Activated naive CD4-positive, alpha-beta T cell treated with anti-CD3 and anti-CD28 coated beads, Interleukin-2, amount 10 ng/mL, durations not matched to agents 7 days and 5 days (primary cell): ENCODE measurements at places on chromosomes 6 and 20.
A peak's percentile ranks its signal among the peaks of the same experiment; 100 is the strongest.

DNA sequence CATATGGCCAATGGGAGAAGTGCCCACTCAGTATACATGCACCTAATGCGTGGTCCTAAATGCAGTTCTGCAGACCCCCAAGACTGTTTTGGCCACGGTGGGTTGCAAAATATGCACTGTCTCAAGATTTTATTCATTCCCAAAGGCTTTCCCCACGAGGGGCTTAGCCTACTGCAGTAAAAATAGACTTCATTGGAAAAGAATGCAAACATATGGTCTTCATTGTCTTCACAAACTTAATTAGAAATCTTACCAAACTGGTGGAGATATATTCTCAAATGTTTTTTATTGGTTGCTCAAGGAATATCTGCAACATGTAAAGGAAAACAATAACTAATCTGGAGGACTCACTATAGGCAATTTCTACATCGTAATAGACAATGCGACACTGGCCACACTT, 31.6 kb upstream of the PRL start:
- H3K4me3 ChIP-seq, result no peak overlapping the region
- H3K27ac ChIP-seq, result no peak overlapping the region
- no peaks in the 10 kb centered on the region for H3K4me1 ChIP-seq
- no peak for DNase-seq
- H3K36me3 ChIP-seq, result no peaks in the 10 kb centered on the region
- no peaks in the 10 kb centered on the region for H3K27me3 ChIP-seq

- peak; percentile 18 for DNase-seq
- H3K4me1 ChIP-seq, result peaks cover 42% of the 10 kb centered on the region
- H3K27ac ChIP-seq, result peak overlapping the region; percentile 81
- H3K4me3 ChIP-seq, result no peak overlapping the region
Observed at GRCh38 chr6:158770533-158771330, 48.4 kb downstream of the EZR start.

DNA sequence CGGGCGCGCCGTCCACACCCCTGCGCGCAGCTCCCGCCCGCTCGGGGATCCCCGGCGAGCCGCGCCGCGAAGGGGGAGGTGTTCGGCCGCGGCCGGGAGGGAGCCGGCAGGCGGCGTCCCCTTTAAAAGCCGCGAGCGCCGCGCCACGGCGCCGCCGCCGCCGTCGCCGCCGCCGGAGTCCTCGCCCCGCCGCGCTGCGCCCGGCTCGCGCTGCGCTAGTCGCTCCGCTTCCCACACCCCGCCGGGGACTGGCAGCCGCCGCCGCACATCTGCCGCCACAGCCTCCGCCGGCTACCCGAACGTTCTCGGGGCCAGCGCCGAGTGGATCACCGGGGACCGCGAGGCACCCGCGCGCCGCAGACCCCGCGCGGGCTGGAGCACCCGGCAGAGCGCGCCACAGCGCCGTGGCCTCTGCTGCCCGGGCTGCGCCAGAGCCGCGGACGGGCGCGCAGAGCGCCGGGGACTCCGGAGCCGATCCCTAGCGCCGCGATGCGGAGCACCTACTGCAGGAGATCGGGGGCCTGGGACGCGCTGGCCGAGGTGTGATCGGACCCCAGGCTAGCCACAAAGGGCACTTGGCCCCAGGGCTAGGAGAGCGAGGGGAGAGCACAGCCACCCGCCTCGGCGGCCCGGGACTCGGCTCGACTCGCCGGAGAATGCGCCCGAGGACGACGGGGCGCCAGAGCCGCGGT, at the start of gene BMP2:
BMP2 (plus strand) TSS at position 151 of the 692 bp plus-strand sequence. CDS start 2,441 bp downstream, outside the sequence.
- no peaks in the 10 kb centered on the region for H3K4me1 ChIP-seq
- no peak for DNase-seq
- no peaks in the 10 kb centered on the region for H3K36me3 ChIP-seq
- peak within 1 kb of the TSS; percentile 46 for H3K4me3 ChIP-seq
- H3K27me3 ChIP-seq, result peaks cover 50% of the 10 kb centered on the region
- H3K27ac ChIP-seq, result no peak within 1 kb of the TSS

- peak overlapping the region; percentile 90 for H3K27ac ChIP-seq
- peaks cover 25% of the 10 kb centered on the region for H3K4me1 ChIP-seq
- H3K36me3 ChIP-seq, result peaks cover 5% of the 10 kb centered on the region
Observed at GRCh38 chr6:70412252-70413113, 825 bp upstream of the FAM135A start.

DNA sequence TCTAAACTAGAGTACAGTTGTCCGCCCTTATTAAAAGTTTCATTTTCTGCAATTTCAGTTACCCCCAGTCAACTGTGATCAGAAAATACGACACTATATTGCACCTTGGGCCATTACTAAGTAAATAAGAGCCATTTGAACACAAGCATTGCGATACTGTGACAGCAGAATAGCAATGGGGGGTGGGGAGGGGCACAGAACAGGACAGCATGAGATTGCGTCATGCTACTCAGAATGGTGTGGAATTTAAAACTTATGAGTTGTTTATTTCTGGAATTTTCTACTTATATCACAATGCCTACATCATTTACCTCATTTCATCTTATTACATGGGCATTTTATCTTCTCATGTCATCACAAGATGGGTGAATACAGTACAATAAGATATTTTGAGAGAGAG, 166.3 kb downstream of the MANEA start:
- no peaks in the 10 kb centered on the region for H3K27me3 ChIP-seq
- no peak overlapping the region for H3K4me3 ChIP-seq
- H3K4me1 ChIP-seq, result no peaks in the 10 kb centered on the region
- no peak for DNase-seq
- no peaks in the 10 kb centered on the region for H3K36me3 ChIP-seq
- H3K27ac ChIP-seq, result no peak overlapping the region

DNA sequence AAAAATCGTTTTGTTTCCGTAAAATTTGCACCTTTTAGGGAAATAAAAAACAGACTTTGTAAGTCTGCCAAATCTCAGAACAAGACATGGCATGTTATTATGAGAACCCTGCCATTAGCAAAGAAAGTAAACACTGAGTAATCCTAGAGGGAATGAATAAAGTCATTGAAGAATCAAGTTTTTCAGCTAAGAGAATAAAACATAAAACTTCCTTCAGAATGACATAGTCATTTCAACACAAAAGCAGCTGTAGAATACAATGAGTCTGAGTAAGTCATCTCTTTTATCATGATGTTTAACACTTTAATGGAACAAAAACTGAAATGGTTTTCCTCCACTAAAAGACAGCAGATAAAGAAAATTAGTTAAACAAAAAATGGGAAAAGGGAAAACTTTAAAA, 10.3 kb upstream of the DST start:
- H3K4me3 ChIP-seq, result no peak overlapping the region
- H3K4me1 ChIP-seq, result no peaks in the 10 kb centered on the region
- H3K27me3 ChIP-seq, result no peaks in the 10 kb centered on the region
- H3K36me3 ChIP-seq, result no peaks in the 10 kb centered on the region
- no peak for DNase-seq

DNA sequence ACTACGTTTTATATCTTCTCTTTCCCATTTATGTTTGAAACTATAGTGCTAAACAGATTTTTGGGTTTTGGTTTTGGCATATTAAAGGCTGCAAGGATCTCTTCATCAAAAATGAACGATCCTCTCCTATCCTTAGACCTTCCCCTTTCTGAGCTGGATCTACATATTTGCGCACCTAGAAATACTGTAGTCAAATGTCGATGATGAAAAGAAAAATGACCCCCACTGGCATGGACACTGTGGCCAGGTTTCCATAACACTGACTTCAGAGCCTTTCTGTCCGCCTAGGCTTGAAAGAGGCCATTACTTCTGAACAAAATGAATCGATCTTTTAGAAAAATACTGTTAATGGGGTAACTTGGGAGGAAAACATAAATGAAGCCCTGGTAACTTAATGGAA, 5.8 kb downstream of the FLRT3 start:
- H3K4me1 ChIP-seq, result no peaks in the 10 kb centered on the region
- no peaks in the 10 kb centered on the region for H3K27me3 ChIP-seq
- H3K27ac ChIP-seq, result no peak overlapping the region
- no peaks in the 10 kb centered on the region for H3K36me3 ChIP-seq

DNA sequence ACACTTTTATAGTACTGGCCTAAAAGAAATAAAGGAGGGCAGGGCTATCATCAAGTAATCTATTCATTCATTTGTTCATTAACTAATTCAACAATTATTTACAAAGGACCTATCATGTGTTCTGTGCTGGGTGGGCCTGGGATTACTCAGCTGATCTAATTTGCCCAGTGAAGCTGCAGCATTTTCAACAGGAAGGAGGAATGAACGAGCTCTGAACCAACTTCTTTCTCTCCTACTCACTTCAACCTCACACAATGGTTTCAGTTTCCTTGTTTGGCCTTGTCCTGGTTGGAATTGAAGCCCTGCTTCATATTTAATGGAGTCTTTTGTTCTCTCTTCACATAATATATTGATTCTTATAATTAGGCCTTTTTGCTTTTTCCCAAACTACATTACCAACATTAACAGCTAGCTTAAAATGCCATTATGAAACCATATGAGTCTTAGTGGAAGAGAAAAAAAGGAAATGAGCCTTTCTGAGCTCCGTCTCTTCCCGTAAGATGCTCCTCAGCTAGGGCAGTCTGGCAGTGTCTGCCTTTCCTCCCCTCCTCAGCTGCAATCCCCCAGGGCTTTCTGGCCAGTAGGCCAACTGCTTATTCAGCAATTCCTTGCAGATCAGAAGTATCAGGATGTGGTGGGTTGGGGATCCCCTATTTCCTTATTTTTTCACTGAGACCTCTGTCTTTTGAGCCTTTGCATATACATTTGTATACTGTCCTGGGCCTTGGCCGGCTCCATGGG, 79.4 kb upstream of the NRN1 start:
- no peak for DNase-seq
- no peaks in the 10 kb centered on the region for H3K27me3 ChIP-seq
- H3K4me1 ChIP-seq, result no peaks in the 10 kb centered on the region
- no peak overlapping the region for H3K27ac ChIP-seq
- no peaks in the 10 kb centered on the region for H3K36me3 ChIP-seq

DNA sequence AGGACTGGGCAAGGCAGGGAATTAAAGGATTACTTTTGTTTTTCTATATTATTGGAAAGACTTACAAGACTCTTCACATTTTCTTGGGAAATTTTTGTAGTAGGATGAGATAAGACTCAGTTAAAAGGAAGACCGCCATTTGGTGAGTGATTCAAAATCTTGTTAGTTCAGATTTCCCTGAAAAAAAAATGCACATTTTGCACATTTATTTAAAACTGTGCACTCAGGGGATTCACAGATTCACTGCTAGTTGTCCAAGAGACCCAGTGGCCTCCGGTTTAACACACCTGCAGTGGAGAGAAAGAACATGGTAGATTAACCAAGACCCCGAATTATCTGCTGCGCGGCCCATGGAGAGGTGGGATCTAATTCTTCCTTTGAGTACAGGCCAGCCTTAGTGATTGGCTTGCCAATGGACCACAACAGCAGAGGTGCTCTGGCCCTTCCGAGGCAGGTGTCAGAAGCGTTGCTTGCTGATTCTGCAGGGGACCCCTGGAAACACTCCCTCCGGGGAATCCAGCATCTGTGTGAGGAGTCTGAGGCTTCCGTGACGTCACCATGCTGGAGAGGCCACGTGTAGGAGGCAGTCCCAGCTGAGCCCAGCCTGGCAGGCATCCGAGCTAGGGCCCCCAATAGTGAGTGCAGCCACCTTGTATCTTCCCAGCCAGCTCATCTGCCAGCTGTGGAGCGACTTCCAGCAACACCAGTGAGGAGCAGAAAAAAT, 68.9 kb downstream of the ZNF217 start:
- H3K27ac ChIP-seq, result peak overlapping the region; percentile 42
- H3K36me3 ChIP-seq, result no peaks in the 10 kb centered on the region
- H3K4me1 ChIP-seq, result no peaks in the 10 kb centered on the region
- no peak overlapping the region for H3K4me3 ChIP-seq

- H3K4me1 ChIP-seq, result no peaks in the 10 kb centered on the region
- H3K27ac ChIP-seq, result no peak overlapping the region
- H3K36me3 ChIP-seq, result no peaks in the 10 kb centered on the region
- H3K4me3 ChIP-seq, result no peak overlapping the region
- DNase-seq, result no peak
Observed at GRCh38 chr6:7719364-7719850, 6.5 kb upstream of the BMP6 start.

GRCh38 chr6:143842461-143842901, 657 bp upstream of the LTV1 start:
- no peaks in the 10 kb centered on the region for H3K27me3 ChIP-seq
- DNase-seq, result no peak
- H3K27ac ChIP-seq, result peak overlapping the region; percentile 94
- peaks cover 27% of the 10 kb centered on the region for H3K4me1 ChIP-seq
- peaks cover 25% of the 10 kb centered on the region for H3K36me3 ChIP-seq
- H3K4me3 ChIP-seq, result peak overlapping the region; percentile 89

GRCh38 chr6:10854922-10855632, 16.7 kb upstream of the MAK start:
- DNase-seq, result no peak
- no peak overlapping the region for H3K27ac ChIP-seq
- peaks cover 5% of the 10 kb centered on the region for H3K4me1 ChIP-seq
- H3K4me3 ChIP-seq, result no peak overlapping the region

- H3K27me3 ChIP-seq, result no peaks in the 10 kb centered on the region
- DNase-seq, result no peak
- peaks cover 11% of the 10 kb centered on the region for H3K4me1 ChIP-seq
- H3K27ac ChIP-seq, result no peak overlapping the region
- no peak overlapping the region for H3K4me3 ChIP-seq
- H3K36me3 ChIP-seq, result peaks cover 2% of the 10 kb centered on the region
Observed at GRCh38 chr6:135323202-135323668, 142.1 kb downstream of the MYB start.

DNA sequence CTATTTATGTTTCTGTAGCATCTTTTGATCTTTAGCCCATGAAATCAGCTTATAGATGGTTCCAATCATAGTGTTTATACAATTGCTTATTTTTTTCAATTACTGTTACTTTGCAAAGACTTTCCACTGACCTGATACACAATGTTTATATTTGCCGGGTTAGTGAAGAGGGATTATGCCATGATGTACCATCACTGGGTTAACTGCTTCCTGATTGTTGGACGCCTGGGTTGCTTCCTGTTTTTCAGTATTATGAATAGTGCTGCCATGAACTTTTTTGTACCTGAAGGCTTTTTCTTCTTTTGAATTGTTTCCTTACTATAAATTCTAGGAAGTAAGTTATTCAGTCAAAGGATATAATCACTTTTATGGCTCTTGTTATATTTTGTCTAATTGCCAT, 6.9 kb downstream of the MANBAL start:
- DNase-seq, result no peak
- H3K27me3 ChIP-seq, result no peaks in the 10 kb centered on the region
- peaks cover 36% of the 10 kb centered on the region for H3K36me3 ChIP-seq
- no peak overlapping the region for H3K27ac ChIP-seq
- no peak overlapping the region for H3K4me3 ChIP-seq

DNA sequence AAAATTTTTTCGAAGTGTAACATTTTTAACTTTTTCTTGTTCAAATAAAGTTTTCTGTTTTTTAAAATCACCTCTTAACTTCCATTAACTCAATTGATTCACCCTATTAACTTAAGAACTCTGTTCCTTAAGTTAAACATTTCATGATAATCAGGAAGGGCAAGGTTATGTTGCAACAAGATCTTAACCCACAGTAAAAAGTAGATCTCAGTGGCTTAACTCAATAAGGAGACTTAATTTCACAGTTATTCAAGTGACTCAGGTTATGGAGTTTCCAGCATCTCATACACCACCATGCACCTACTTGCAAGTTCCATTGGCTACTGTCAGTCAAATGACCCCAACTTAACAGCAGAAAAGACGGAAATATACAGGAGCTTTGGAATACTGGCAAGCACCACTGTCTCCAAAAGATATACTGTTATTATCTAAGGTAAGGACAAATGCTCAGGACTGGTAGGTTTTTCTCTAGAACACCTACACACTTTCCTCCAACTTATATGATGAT, 11.2 kb downstream of the HLA-DQB1 start:
- no peak overlapping the region for H3K27ac ChIP-seq
- peaks cover 26% of the 10 kb centered on the region for H3K36me3 ChIP-seq
- H3K4me3 ChIP-seq, result no peak overlapping the region
- peaks cover 11% of the 10 kb centered on the region for H3K27me3 ChIP-seq

GRCh38 chr6:4336778-4337442, 201.5 kb upstream of the ECI2 start:
- H3K4me3 ChIP-seq, result no peak overlapping the region
- no peaks in the 10 kb centered on the region for H3K4me1 ChIP-seq
- H3K27me3 ChIP-seq, result peaks cover 4% of the 10 kb centered on the region
- H3K27ac ChIP-seq, result no peak overlapping the region
